H1 (cell line): ENCODE measurements at places on chromosomes 4 and X. TPM values are rescaled to one million over a fixed set of nuclear protein-coding genes. Genes with fewer than 3 reads are reported as not detected.

MTCP1 gene
- 1.2 and 2.0 TPM in 2 replicates for polyA plus RNA-seq

- DNase-seq = no peak
These were observed 1.4 kb upstream of the MAN2B2 start for GRCh38 chr4:6573551-6573950.

DNA sequence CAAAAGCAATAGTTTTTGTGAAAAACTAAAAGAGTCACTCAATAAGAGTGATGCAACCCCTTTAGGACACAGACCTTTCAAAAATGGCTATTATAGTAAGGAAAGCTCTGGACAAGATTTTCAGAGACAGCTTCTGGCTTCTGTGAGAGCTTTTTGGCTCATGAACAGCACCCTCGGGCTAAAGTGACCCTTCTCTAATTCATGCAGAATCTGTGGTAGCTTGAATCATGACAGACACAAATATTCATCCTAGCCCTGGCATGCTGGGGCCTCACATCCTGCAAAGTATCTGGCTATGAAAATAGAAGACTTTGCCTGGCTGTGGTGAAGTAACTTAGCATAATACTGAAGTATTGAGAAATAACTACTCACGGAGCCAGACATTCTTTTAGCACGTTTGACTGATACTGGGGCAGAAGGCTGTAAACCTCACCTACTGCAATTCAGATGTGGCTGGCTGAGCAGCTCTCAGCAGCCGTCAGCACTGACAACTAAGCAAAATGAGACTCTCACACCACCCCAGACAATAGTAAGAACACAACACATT, 327.3 kb downstream of the MAPK10 start:
- no peak for DNase-seq

GRCh38 chrX:65976161-65976560, 63.7 kb downstream of the VSIG4 start:
- no peak for DNase-seq

DNA sequence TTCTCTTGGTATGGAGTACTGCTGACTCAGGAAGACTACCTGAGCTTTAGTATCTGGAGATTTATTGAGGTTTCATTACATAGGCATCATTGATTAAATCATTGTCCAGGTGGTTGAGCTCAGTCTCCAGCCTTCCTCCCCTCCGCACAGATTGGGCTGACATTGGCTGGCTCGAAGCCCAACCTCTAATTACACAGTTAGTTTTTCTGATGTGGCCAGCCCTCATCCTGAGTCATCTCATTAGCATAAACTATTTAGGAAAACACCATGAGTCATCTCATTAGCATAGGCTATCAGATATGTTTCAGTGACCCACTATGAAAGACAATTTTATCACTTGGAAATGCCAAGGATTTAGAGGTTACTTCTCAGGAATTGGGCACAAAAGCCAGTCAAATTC, 93.9 kb upstream of the ANKRD50 start:
- DNase-seq = peak; percentile 1

RGS12 gene
- polyA plus RNA-seq = 6.0 and 10.7 TPM in 2 replicates

DNA sequence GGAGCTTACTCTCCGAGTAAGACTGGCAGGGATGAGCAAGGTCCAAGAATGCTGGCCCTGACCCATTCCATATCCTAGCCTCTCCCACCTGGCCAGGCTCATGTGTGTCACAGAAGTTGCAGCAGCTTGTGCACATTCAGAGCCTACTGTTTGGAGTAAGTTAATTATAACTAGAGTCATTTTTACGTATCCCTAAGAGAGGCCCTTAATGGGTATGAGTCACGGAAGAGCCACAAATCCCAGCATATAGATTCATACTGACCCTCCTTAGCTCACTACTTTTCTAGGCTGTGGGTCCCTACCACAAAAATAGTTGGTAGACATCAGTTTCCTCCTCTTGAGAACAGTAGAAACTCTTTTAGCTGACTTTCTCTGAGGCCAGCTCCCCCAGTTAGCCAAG, 118.3 kb upstream of the FRG1 start:
- no peak for DNase-seq

GRCh38 chr4:48687313-48688051, 92.6 kb downstream of the FRYL start:
- DNase-seq = no peak

DNA sequence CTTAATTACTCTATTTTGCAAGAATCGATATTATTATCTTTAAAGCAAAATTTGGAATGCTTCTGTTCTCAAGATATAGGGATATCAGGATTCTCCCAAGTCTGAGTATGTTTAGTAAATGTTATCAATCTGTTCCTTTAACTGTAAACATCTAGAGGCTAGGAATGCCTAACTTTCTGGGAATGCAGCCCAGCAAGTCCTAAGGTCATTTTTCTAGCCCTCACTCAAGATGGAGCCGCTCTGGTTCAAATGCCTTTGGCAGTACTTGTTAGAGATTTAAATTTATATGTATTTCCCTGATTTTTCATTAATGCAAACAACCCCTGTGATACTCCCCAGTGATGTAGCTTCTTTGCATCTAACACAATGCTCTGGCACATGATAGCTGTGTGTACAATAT, 623.8 kb upstream of the LCORL start:
- DNase-seq = no peak

GRCh38 chr4:152037435-152037834, 276.6 kb upstream of the GATB start:
- no peak for DNase-seq

DNA sequence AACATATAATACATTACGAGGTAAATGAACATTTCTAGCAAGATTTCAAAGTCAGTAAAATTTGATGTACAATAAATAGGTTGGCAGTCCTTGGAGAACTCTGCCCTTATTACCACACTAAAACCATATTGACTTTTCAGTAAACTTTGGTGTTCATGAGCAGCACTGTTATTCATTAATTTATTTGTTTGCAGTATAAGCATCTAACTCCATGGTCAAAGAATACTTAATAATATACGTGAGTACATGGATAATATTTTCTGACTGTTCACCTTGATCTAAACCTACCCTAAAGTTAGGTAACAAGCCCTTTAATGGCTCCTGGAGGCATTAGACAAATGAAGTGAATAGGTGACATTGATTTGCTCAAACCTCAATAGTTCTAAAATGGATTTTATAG, 817.2 kb upstream of the FTHL17 start:
- DNase-seq = no peak

DNA sequence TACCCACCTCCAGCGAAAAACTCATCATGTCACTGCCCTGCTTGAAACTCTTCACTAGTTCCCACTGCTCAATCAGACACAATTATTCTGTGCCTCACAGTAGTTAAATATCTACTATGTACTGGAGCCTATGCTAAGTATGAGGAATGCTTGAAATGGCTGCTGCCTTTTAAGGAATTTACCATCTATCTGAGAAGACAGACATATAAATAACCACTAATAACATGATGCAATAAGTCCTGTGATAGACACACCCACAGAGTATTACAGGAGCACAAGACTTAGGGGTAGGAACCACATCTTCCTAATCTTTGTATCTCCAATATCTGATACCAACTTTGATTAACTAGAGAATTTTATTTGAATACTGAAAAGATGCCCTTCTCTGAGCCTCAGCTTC, 21.1 kb downstream of the SLC25A53 start:
- no peak for DNase-seq

DNA sequence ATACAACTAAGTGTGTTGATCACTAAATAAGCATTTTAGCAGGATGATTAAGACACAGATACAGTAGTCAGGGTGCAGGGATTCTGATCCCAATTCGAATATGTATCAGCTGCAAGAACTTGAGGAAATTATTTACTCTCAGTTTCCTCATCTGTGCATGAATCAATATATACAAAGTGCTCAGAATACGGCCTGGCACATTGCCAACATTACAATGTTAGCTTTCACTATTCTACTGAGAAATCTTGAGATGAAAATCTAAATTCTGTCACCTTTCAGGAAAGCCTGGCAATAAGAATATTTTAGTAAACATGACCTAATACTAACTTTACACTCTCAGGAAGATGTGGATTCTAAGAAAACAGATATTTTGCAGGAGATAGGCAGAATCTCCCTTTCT, 1001.6 kb upstream of the IGFBP7 start:
- DNase-seq = no peak

DNA sequence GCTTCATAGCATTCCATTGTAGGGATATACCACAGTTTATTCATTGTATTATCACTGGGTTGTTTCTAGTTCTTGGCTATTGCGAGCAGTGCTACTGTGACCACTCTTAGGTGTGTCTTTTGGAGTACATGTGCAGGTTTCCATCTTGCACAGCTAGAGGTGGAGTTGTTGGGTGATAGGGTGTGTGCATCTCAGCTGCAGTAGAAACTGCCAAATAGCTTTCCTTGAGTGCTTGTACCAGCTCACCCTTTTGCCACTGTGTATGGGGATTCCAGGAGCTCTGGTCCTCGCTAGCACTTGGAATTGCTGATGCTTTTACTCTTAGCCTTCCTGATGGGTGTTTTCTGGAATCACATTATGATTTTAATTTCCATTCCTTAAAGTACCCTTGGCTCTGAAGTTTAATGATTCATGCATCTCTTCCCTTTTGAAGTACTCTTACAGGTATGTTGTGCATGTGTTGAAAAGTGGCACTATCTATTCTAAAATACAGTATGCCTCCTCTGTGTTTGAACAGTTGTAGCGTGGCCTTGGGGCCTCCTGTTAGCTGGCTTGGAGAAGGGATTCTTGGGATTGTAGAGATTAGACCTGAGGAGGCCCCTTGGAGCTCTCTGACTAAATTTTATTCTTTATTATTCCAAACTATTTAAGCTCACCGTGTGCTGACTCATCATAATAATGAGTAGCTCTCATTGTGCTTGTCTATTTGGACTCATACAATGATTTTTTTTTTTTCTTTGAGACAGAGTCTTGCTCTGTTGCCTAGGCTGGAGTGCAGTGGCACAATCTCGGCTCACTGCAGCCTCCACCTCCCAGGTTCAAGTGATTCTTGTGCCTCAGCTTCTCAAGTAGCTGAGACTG, 38.4 kb downstream of the HTT start:
- no peak for DNase-seq

ATP1B4 gene
- not detected in 2 replicates for polyA plus RNA-seq

DNA sequence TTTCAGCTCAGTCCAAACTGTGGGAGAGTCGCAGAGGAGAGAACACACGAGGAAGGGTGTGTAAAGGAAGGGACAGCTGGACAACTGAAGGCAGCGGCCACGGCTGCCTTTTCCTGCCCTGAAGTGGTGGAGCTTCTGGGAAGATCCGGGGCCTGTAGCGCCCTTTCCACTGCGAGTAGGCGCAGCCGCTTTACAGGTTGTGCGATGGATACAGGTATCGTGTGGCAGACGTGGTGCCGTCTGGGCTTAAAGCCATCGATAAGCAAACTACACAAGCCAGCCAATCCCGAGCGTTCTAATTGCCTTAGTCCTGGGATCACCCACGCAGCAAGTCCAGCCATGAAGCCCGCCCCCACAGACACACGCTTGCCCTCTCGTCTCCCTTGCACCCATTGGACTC, 15.4 kb downstream of the NKX6-1 start:
- DNase-seq = no peak

GRCh38 chr4:70761276-70761816, 39.6 kb downstream of the RUFY3 start:
- no peak for DNase-seq

DNA sequence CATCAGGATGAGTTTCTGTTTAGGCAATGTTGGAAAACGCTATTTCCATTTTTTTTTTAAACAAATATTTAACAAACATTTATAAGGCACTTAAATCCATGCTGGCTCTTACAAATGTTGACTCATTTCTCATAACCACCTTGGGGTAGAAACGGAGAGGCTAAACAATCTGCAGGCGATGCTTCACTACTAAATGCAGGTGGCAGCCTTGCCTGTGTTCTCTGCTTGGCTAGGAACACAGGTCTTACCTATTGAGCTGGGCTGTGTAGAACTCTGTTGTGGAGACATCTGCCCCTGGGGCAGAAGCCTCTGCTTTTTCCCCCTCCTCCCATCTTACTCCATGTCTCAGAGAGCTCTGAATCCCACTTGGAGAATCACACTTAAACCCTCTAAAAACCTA, 1.4 kb upstream of the CXCL1 start:
- no peak for DNase-seq

- DNase-seq = no peak
These were observed 65.9 kb downstream of the ANTXR2 start for GRCh38 chr4:80006935-80007744.
